ENCODE measurements at places on chromosomes 3 and 15. TPM values are rescaled to one million over a fixed set of nuclear protein-coding genes. Genes with fewer than 3 reads are reported as not detected.

DNA sequence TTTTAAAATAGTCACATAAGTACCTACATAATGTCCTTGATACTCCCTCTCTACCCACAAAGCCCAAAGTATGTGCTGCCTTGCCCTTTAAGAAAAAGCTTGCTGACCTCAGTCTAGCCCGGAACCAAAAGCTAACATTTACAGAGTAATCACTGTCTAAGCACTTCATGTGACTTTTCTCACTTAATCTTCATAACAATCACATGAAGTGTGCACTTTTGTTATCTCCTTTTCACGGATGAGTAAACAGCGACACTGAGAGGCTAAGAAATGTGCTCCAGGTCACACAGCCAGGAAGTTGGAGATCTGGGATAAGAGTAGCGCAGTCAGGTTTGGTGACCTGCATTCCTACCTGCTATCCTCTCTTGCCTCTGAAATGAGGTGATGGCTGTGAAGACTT lies 194.0 kb downstream of the ITPR1 start:
- H3K27me3 ChIP-seq = no peaks in the 10 kb centered on the region
- H3K27ac ChIP-seq = no peak overlapping the region
- DNase-seq = no peak
- H3K4me1 ChIP-seq = no peaks in the 10 kb centered on the region
- H3K4me3 ChIP-seq = no peak overlapping the region
- no peaks in the 10 kb centered on the region for H3K36me3 ChIP-seq

- no peak overlapping the region for H3K27ac ChIP-seq
- no peaks in the 10 kb centered on the region for H3K4me1 ChIP-seq
- no peak overlapping the region for H3K4me3 ChIP-seq
- DNase-seq = peak; percentile 68
Measured at GRCh38 chr3:62332835-62333244, 40.5 kb downstream of the FEZF2 start.

- DNase-seq = no peak
- H3K27me3 ChIP-seq = no peaks in the 10 kb centered on the region
- no peaks in the 10 kb centered on the region for H3K4me1 ChIP-seq
- no peak overlapping the region for H3K4me3 ChIP-seq
- no peaks in the 10 kb centered on the region for H3K36me3 ChIP-seq
Measured at GRCh38 chr3:55902221-55902900, 415.3 kb upstream of the WNT5A start.

Gene SH2D7
- total RNA-seq = not detected

Gene CCR9
- not detected for total RNA-seq

Gene SLC28A2
- not detected for total RNA-seq
